Omental fat pad (tissue), 4 donors: ENCODE measurements at places on chromosomes 12 and 14.
A peak's percentile ranks its signal among the peaks of the same experiment; 100 is the strongest.

DNA sequence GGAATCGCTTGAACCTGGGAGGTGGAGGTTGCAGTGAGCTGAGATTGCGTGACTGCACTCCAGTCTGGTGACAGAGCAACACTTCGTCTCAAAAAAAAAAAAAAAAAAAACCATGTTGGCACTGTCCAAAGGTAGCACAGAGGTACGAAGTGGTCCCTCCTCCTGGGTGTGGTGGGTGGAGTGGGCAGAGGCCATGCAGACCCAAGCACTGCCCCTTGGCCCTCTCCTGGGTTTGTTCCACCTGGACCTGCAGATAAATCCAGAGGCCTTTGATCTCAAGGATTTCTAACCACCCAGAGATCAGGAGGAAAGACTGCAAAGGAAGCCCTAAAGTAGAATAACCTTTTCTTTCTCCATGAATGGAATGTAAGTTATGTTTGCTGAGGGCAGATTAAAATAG is 8.7 kb upstream of the GALNT6 start:
- no peak for DNase-seq

- no peak for DNase-seq
Observed at GRCh38 chr12:69620077-69620476, 9.4 kb upstream of the LRRC10 start.

- no peak for DNase-seq
Observed at GRCh38 chr14:33516898-33517436, 433.9 kb downstream of the EGLN3 start.

DNA sequence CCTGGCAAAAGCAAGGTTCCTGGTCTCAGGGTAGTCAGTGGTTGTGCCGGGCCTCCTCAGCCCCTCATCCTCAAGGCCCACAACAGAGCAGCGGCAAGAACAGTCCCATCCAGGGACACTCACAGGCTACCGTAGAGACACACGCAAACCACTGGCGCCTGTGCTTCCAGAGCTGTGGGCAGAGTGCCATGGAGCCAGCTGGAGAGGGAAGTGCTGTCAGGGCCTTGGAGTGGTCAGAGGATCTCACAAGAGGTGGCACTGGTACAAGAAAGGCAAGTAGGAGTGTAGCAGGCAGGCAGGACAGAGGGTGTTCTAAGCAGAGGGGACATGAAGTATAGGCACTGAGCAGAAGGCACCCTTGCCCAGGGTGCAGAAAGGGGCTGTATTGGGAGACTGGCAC is 34.6 kb downstream of the ANKRD9 start:
- no peak for DNase-seq

GRCh38 chr14:104545151-104545941 is 34.2 kb upstream of the C14orf180 start:
- DNase-seq, result no peak

- DNase-seq, result no peak
Observed at GRCh38 chr12:114820796-114821195, 136.8 kb upstream of the TBX3 start.

GRCh38 chr14:31219169-31219568 is 11.6 kb upstream of the HECTD1 start:
- DNase-seq, result no peak

DNA sequence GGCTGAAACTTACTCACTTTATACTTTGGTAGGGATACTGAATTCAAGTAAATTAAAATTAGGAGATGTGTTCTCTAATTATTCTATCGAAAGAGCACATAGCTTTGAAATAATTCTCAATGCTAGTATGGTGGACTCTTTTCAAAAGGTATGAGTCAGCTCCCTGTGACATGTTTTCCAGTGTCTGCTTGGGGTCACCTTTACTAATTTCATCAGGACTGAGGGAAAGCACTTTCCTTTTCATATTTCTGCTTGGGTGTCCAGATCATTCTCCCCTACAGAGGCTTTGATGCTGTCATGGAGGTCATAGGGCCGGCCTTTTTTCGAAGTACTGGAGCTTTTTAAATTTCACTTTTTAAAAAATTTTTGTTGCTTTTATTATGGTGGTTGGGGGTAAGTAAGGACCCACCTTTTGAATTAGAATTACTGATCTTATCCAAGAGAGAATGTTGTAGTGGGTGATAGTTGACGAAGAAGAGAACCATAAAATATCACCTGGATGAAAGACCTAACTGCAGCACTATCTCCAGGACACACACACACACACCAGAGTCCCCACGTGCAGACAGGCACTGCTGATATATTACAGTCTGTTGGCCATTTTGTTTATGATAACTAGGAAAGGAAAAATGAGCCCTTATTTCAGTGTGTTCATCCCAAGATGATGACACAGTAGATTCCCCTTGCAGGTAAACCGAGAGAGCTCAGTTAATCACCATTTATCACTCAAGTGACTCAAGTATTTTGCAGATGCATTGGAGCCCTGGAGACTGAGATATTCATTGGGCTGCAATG is 558.6 kb downstream of the DIO2 start:
- no peak for DNase-seq

- peak; percentile 80 for DNase-seq
Observed at GRCh38 chr14:33792720-33793368, 158.0 kb downstream of the EGLN3 start.

GRCh38 chr12:52647601-52648000 is 4.4 kb downstream of the KRT2 start:
- DNase-seq, result no peak

DNA sequence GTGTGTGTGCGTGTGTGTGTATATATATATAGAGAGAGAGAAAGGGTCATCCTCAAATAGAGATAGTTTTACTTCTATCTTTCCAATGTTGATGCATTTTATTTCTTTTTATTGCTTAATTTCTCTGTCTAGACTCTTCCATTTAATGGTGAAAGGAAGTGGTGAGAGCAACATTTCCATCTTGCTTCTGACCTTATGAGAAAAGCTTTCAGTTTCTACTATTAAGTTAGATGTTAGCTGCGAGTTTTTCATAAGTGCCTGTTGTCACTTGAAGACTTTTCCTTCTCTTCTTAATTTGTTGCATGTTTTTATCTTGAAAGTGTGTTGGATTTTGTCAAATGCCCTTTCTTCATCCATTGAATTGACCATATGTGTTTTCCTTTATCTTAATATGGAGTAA is 304.4 kb upstream of the FAR2 start:
- DNase-seq, result no peak

DNA sequence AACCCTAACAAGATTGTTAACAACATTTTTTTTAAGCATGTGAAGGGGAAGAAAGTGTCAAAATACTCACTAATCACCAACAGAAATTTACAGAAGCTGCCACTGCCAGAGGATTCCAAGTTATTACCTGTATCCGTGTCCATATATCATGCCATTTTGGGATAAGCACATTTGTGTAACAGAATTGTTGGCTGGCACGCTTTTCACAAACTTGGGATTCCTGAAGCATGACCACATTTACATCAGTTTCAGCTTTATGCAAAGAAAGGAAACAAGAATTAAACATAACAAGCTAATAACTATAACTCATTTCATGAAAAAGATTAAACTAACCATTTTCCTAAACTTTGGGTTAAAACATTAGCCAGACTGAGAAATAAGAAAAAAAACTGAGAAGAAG is 5.9 kb downstream of the NEMP1 start:
- DNase-seq, result no peak
